ENCODE measurements at places on chromosomes 12 and 14.

DNA sequence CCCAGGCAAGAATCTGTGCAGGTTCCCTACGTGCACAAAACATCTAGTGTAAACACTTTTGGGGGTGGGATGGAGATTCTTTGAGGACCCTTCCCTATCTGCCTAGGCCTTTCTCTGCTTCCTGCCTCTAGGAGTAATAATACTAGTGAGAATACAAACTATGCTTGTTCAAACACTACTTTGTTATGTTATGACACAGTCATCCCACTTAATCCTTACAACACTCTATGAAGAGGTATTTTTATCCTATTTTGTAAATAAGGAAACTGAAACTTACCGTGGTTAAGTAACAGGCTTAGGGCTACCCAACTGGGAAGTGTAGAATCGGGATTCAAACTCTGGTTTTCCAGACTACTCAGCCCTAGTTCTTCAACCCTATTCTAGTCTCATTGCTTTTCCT lies 96.5 kb downstream of the KCNA5 start:
- no peak for DNase-seq

GRCh38 chr12:26465419-26466097 lies 270.2 kb downstream of the SSPN start:
- no peak for DNase-seq

DNA sequence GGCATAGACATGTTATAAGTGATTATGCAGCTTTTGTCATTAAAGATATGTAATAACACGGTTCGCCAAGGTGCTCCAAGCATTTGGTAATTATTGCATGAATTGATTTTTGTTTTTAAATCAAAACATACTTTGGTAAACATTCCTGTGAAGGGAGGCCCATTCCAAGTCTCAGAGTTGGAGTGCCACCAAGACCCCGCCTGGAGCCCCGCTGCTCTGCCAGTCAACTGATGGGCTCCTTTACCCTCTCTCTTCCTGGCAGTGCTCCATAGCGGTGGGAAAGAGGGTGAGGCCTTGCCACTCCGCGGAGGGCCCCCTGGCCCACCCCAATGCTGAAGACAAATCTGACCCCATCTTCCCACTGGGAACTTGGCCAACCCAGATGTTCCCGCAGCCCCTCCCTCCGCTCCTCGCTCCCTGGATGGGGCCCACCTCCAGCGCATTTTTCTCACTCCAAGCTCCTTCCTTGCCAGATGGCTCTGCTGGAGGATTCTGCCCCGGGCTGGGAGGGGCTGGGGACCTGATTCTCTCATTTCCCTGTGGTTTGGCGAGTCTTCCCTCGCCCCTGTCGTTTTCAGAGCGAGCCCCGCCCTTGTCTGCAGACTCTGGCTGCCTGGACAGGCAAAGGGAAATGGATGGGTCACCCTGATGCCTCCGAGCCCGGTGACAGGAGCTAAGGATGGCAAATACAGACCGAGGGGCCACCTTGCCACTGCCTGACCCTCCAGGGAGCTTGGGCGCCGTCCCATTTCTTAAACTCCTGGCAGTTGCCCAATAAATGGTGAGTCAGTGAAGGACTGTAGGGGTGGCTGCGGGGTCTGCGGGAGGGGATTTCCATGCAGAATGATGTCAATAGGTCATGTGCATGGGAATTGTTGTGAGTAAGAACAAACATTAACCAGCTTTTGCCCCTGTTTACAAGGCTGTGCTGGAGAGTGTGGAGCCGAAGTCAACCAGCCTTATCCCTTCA lies 9.2 kb upstream of the PAPLN start:
- no peak for DNase-seq

DNA sequence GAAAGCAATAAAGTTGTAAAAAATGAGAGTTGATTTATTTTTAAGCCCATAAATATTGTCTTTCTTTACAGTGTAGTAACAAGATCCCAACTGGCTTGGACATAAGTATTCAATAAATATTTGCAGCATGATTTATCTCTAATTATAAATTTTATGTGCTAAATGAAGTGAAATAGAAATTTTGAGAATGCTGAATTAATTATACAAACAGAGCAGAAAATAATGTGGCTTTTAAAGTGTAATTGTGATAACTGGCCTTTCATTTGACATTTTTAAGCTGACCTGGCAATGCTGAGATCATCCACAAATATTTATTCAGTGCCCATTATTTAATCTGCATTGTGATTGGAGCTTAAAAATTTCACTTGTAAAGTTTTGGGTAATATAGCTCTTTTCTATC lies 201.6 kb upstream of the NAV3 start:
- no peak for DNase-seq

DNA sequence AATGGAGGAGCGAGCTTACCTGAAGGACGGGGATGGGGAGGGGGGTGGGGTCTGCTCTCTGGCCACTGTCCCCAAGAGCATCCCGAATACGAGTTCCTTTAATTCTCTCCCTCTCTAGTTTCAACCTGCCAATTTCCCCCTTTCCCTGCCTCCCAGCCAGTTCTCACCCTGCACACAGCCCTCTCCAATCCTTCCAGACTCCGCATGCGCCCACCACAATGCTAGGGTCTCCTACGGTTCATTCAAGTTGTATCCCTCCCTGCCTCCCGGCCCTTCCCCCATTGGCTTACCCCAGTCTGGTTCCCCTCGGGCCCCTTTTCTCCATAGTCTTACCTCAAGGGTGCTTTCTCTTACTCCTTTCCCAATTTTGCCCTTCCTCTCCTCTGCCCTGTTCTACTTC lies 708 bp upstream of the IGFBP6 start:
- no peak for DNase-seq

- no peak for DNase-seq
Observed at GRCh38 chr14:56338674-56339073, 220.5 kb downstream of the PELI2 start.

DNA sequence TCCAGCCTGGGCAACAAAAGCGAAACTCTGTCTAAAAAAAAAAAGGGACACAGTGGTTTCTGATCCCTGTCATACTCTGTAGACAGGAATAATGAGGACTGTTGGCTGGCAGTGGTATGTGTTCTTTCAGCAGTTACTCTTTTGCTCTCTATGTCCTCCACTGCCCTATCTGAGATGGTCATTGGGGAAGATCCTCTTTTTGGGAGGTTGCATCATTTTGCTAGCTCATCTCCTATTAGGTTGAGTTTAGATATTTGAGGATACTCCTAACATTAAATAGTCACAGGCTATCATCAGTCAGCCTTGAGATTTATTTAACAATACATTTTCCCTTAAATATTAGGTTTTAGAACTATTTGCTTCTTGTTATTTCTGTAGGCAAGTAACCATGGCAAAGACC lies 5.9 kb upstream of the CCDC91 start:
- no peak for DNase-seq

- DNase-seq, result no peak
Observed at GRCh38 chr14:99231161-99231849, 40.7 kb downstream of the BCL11B start.

DNA sequence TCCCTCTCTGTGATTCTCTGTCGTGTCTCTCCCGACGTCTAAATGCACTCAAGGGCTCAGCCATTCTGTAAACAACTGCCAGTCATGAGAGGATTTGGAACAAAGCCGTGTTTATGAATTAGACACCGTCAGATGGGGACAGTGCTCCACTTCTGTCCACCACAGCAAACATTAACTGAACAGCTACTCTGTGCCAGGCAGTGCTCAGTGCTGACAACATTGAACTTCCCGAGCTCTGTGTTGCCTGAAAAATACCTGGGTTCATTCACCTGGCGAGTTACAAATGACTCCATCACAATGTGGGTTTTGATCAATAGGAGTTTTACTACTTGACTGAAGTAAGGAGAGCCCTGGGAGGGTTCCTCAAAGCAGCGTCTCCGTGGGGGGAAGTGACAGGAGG lies 139.3 kb downstream of the GLT1D1 start:
- DNase-seq, result no peak

DNA sequence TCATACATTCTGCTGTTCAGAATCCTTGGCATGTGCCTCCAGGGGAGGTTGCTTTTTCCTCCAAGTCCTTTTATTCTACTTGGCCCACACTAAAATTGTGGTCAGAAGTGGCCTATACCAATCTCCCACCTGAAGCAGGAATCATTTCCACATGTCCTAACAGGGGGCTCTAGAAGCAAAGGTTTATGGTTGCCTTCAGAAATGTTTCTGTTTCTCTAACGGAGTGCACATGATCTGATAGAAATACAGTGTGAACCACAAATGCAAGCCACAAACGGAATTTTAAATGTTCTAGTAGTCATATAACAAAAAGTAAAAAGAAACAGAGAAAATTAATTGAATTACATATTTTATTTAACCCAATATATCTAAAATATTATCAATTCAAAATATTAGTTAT lies 4.0 kb downstream of the PTGER2 start:
- DNase-seq, result no peak

GRCh38 chr14:57346741-57347140 lies 43.6 kb upstream of the NAA30 start:
- no peak for DNase-seq

DNA sequence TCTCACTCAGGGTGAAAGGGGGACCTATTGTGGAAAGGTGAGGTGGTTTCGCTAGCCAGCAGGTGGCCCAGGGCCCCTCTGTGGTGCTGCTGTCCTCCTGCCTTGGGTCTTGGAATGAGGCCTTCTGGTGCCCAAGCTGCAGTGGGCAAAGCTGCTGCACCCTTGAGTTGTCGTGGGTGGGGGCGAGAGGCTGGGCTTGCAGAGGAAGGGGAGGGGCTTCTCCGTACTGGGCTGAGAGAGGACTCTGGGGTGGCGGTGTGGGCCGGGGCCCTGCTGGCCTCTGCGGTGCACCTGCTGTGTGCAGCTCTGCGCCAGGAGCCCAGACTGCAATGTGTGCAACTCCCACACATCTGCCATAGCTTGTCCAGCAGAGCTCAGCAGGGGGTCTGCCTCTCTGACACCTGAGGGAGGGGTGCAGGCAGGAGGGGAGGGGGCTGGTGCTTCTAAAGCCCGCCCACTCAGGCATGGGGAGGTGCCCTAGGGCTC lies 145.8 kb downstream of the KIF26A start:
- DNase-seq, result no peak

DNA sequence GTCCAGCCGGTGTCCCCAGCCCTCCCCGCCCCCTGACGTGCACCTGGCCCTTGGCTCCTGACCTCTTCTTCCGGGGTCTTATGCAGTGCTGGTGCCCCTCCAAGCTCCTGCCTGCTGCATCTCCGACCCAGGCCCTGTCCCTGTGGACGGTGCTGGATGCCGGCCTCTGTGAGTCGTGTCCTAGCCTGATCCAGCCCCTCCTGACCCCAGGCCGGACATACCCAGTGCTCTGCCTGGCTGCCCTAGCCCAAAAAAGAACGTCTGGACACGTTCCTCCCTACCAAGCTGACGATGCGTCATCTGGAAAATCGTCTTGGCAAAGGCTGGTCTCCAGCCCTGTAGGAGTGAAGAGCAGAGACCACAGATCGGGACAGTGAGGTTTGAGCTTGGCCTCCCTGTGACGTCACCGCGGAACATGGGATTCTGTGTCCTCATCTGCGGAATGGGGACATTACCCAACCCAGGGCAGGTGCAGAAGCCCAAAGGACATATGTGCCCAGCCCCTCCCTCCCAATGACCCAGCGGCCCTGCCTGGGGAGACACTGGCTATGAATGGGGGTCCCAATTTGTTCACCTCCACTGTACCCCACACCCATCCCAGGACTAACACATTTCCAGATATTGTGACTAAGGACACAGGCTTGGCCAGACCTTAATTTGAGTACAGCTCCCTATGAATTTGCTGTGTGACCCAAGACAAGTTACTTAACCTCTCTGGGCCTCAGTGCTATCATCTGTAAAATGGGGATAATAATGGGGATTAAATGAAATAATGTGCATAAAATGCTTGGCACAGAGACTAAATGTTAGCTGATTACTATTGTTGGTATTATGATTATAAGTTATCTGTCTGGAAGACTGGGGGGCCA lies 51.0 kb upstream of the BCL11B start:
- DNase-seq, result no peak

- no peak for DNase-seq
Observed at GRCh38 chr14:101064718-101065117, 161.2 kb upstream of the RTL1 start.

- DNase-seq, result no peak
Observed at GRCh38 chr12:128408669-128409068, 141.7 kb downstream of the TMEM132C start.

- no peak for DNase-seq
Observed at GRCh38 chr14:50237427-50237826, 6.0 kb upstream of the SOS2 start.

GRCh38 chr14:33527023-33527634 lies 423.7 kb downstream of the EGLN3 start:
- no peak for DNase-seq

GRCh38 chr14:102694530-102695166 lies 82.6 kb upstream of the TRAF3 start:
- peak; percentile 57 for DNase-seq

GRCh38 chr12:81207664-81208063 lies 129.8 kb downstream of the ACSS3 start:
- DNase-seq, result no peak

GRCh38 chr14:61632401-61632800 lies 62.9 kb upstream of the HIF1A start:
- no peak for DNase-seq

GRCh38 chr14:104107611-104108569 lies 22.4 kb downstream of the ASPG start:
- no peak for DNase-seq

DNA sequence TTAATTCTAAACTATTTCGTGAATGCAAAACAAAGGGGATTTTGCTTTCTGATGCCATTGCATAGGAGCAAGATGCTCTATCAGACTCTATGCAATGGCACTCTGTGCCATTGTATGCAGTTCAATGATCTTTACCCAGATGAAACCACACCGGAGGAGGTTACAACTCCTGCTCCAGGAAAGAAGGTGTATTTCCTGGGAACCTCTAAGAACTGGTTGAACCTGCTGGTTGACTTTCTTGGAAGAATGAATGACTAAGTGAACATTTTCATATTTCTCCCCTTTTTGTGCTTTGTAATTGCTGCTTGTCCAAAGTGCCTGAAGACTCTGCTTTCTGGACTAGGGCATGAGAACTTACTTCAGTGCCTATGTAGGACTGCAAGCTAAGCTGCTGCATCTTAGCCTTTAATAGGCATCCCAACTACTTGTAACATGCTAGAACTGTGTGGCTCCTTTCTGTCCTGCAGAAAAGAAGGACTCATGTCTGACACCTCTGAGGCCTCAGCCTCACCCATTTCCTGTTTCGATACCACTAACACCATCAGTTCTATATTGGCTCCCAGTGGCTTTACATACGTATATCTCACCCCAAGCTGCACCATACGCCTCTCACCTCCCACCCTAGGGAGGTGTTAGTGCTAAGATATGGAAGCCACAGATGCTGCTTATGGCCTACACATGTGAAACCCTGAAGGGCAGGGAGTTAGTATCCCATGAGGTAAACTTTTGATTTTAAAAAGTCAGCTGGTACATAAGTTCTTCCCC lies 193.5 kb upstream of the CNOT2 start:
- DNase-seq, result no peak

- no peak for DNase-seq
Observed at GRCh38 chr14:60590991-60591414, 58.3 kb downstream of the SIX1 start.

- no peak for DNase-seq
Observed at GRCh38 chr14:27727251-27727770, 1039.3 kb upstream of the FOXG1 start.

All from activated CD4-positive, alpha-beta T cell treated with anti-CD3 and anti-CD28 coated beads, Interleukin-2, amount 50 U/mL, for 1 hour (primary cell).